ENCODE measurements at places on chromosomes 6 and 20. TPM values are rescaled to one million over a fixed set of nuclear protein-coding genes. Genes with fewer than 3 reads are reported as not detected.

MYCT1 gene
- total RNA-seq, result not detected

UST gene
- 2.2 TPM for total RNA-seq

C20orf141 gene
- not detected for total RNA-seq

GRCh38 chr6:108560463-108561308, at the start of gene FOXO3:
TSS of gene FOXO3 (plus strand) at chr6:108560917. CDS start at chr6:108561209, 292 bp downstream.
- H3K4me1 ChIP-seq, result peaks cover 41% of the 10 kb centered on the region
- peaks cover 11% of the 10 kb centered on the region for H3K27me3 ChIP-seq

DNA sequence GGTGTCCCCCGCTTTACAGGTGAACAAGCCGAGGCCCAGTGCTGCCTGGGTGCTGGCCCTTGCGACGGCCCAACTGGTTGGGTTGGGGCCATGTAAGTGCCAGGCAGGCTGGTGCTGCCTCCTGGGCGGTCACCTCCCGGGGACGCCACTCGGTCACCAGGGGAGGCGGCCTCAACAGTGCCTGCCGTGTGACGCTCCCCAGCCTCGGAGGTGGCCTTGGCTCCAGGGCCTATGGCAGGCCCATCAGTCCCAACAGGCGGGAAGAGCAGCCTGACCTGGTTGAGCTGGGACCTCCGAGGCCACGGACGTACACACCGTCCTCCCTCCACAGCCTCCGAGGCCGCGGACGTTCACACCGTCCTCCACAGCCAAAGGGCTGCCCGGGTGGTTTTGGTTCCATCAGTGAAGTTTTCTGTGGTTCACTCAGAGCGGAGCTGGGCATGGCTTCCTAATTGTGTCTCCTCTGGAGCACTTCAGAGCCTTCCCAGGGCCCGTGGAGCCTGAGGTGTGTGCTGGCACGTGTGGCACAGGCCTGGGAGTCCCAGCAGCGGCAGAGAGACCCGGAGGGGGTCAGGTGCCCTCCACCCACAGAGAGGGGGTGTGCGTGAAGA, 19.3 kb upstream of the SLCO4A1 start:
- no peaks in the 10 kb centered on the region for H3K36me3 ChIP-seq
- H3K4me1 ChIP-seq, result peaks cover 33% of the 10 kb centered on the region
- DNase-seq, result no peak
- peak overlapping the region; percentile 96 for H3K27ac ChIP-seq
- no peaks in the 10 kb centered on the region for H3K27me3 ChIP-seq
- peak overlapping the region; percentile 69 for H3K4me3 ChIP-seq

Data from activated CD4-positive, alpha-beta T cell treated with anti-CD3 and anti-CD28 coated beads for 36 hours (primary cell).